ENCODE measurements at places on chromosomes 6 and 20. TPM values are rescaled to one million over a fixed set of nuclear protein-coding genes. Genes with fewer than 3 reads are reported as not detected.

Gene TSPO2
- not detected for total RNA-seq

Gene ADTRP
- 9.4 TPM for total RNA-seq

Gene SASH1
- 103 TPM for total RNA-seq

Gene KCTD20
- total RNA-seq = 41.7 TPM

Gene BPIFB6
- not detected for total RNA-seq

GRCh38 chr6:157800420-157801237, 22.4 kb upstream of the SNX9 start:
- DNase-seq = no peak

GRCh38 chr20:60136645-60137401, 178.6 kb downstream of the CDH26 start:
- no peak for DNase-seq

- no peak for DNase-seq
Measured at GRCh38 chr6:18395856-18396197, 8.7 kb downstream of the RNF144B start.

DNA sequence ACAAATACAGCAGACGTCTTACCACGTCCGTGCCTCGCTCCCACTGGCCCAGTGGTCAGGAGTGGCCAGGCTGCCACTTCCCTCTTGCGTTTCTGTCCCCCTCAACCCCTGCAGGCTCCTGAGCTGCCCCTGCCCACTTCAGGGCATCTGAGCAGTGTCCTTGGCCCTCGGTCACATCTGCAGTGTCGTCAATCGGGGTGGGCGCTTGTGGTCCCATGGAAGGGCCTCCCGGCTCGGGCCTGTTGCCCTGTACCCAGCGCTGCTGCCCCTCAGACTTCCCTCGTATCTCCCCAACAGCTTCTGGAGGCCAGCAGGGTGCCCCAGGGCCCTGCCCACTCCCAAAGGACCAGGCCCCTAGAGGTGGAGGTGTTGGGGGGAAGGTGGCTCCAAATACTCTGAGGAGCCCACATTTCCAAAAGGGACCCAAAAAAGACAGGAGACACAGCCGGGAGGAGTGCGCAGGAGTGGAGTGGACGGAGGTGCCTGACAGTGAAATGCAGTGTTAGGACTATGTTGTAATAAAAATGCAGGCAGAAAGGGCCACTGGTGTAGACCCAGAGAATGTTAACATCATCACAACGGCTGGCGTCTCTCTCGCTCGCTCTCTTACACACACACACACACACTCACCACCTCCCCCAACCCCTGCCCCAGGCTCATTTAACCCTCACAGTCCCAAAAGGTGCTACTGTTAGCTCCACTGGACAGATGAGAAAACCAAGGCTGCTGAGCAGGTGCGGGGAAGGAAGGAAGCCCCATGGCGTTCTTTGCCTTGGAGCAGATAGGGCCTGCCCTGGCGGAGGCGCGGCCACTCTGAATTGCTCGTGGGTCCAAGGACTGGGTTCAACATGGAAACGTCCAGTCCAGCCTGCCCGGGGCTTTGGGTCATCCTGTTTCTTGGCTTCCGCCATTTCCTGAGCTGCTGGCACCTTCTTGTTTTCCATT, 343.9 kb downstream of the ZFAND3 start:
- DNase-seq = no peak

DNA sequence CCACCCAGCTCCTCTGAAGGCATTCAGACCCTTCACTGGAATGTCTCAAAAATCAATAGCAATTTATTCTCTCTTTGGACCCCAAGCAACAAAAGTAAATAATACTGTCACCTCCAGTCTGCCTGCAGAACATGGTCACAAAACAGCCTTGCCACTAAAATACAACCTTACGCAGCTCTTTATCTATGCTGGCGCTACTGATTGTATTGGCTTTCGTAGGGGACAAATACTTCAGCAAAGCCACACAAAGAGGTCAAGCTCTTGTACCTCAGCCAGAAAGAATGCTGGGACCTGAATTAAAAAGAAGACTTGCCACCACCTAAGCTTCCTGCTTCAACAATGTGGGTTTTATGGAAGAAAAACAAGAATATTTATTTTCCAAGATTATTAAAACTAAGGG, 57.2 kb downstream of the PRKN start:
- DNase-seq = no peak

- DNase-seq = no peak
Measured at GRCh38 chr20:43554369-43554768, 4.5 kb upstream of the SGK2 start.

DNA sequence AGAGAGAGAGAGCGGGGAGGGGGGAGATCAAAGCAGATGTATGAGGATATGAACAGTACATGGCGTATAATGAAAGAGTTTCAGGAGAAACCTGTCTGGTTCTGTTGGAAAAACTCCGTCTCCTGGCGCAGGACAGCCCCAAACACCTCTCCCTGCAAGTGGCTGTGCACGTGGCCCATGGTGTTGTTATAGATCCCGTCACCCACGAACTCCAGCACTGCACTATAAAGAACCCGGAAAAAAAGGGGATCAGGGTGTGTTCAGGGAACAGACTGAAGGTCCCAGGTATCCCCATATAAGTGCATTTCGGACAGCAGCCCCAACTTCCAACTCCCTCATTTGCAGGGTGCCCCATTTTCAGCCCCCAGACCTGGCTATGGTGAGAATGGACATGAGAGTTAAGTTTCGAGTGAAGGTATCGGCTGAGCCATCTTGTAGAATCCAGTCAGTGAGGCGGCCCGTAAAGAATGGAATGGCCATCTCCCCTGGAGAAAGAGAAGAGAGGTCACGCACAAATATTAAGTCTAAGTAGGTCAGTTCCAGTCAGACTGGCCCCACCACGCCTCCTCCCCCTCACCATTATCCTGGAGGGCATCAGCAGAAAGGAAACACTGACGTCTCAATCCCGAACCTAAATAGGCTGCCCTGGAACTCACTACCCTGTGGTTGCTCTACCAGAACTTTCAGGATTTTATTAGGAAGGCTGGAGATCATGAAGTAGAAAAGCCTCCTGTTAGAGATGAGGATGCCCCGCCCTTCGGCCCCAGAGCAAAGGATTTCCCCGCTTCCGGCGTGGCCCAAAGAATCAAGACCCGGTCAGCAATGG, 1.3 kb downstream of the TAP1 start:
- DNase-seq = no peak

DNA sequence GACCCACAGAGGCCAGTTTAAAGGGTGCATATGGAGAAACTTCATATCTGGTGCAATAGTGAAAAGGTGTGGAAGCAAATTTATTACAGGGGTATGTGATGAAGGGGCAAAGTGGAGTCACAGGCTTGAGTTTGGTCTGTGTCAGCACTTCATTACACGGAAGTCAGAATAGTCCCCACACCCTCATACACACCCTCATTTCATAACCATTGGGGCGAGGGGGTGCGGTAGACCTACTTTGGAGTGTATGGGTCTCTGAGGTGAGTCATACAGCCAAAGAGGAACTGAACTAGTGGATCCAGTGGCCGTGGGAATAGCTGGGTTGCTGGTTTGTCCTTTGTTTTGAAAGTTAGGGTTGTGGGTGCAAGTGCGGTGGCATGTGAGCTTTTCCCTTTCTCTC, 3.3 kb downstream of the TM9SF4 start:
- DNase-seq = no peak

- no peak for DNase-seq
Measured at GRCh38 chr20:58277578-58278472, 31.7 kb upstream of the RAB22A start.

DNA sequence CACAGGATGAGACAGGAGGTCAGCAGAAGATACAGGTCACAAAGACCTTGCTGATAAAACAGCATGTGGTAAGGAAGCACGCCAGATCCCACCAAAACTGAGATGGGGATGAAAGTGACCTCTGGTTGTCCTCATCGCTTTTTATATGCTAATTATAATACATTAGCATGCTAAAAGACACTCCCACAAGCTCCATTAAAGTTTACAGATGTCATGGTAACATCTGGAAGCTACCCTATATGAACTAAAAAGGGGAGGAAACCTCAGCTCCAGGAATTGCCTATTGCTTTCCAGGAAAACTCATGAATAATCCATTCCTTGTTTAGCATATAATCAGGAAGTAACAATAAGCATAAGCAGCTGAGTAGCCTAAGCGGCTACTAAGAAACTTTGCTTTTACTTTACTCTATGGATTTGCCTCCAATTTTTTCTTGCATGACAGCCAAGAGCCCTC, 8.4 kb upstream of the RIN2 start:
- DNase-seq = no peak

GRCh38 chr6:2188856-2189384, 56.5 kb downstream of the GMDS start:
- no peak for DNase-seq
